Thyroid gland (tissue), 4 donors: ENCODE measurements at places on chromosomes 11 and 22. TPM values are rescaled to one million over a fixed set of nuclear protein-coding genes. Genes with fewer than 3 reads are reported as not detected.
A peak's percentile ranks its signal among the peaks of the same experiment; 100 is the strongest.

GRCh38 chr11:66967670-66968425 is 7.3 kb upstream of the C11orf86 start:
- no peak for DNase-seq

DNA sequence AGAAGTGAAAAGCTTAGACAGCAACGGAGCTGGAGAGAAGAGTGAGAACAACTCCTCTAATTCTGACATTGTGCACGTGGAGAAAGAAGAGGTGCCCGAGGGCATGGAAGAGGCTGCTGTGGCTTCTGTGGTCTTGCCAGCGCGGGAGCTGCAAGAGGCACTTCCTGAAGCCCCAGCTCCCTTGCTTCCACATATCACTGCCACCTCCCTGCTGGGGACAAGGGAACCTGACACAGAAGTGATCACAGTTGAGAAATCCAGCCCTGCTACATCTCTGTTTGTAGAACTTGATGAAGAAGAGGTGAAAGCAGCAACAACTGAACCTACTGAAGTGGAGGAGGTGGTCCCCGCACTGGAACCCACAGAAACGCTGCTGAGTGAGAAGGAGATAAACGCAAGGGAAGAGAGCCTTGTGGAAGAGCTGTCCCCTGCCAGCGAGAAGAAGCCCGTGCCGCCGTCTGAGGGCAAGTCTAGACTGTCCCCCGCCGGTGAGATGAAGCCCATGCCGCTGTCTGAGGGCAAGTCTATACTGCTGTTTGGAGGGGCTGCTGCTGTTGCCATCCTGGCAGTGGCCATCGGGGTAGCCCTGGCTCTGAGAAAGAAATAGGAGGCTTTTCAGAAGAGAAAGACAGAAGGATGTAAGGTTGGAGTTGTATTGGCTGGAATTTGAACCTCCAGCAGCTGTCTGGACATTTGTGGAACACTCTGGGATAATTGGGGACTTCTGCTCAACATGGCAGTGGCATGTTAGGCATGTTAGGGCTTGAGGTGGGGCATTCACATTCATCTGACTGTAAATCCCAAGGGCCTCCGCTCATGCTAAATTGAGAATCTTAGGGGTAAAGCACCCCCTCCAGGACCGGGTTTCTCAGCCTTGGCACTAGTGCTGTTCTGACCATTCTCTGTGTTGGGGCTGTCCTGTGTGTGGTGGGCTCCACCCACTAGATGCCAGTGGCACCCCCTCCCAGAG is 47.1 kb downstream of the BID start:
- no peak for DNase-seq

DNA sequence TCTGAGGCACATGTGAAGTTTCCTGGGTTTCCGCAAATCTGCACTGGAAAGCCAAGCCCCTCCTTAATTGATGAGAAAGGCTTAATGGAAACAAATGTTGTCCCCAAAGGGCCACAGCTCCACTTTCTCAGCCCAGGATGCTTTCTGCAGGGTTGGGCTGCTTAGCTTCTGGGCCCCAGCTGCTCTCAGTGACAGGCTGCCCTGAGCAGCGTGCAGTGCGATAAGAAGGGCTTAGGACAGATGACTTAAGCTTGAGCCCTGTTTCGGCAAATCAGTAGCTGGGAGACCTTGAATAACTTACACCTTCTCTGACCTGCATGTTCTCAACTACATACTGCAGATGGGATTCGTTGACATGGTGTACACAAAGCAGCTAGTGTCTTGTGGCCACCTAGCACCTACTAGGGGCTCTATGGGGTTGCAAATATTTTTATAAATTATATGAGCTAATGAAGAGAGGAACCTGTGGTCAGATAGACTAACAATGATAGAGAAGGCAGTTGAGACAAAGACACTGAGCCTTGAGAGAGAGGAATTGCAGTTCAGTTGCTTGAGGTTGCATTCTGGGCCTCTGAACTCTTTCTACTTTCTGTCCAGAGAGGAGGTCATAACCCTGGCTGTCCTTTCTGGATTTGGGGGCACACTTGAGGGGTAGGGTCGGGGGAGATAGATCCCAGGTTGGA is 11.5 kb downstream of the STX3 start:
- DNase-seq: no peak

DNA sequence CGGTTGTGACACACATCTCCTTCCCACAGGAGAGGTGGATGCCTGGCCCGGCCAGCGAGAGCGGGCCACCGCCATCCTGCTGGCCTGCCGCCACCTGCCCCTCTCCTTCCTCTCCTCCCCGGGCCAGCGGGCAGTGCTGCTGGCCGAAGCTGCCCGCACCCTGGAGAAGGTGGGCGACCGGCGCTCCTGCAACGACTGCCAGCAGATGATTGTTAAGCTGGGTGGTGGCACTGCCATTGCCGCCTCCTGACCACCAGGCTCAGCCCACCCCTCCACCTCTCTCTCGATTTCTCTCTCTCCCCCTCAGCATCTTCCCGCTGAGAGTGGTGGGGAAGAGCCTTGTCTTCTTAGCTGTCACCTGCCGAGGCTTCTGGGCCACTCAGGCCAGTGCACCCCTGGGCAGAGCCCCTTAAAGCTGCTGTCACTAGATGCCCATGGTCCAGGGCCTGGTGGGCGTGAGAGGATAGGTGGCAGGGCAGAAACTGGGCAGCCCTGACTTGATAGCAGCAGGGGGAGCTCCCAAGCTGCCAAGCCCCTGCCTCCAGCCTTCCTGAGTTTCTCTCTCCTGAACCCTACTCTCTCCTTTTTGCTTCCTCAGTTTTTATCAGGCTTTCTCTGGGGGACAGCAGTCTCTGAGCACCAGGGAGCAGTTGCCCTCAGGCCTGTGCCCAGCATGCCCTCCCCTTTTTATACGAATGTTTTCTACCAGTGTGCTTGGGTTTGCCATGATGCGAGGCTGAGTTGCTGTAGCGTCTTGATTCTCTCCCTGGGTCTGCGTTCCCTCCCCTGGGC is 9.3 kb downstream of the SHISA8 start:
- no peak for DNase-seq

GRCh38 chr22:38924347-38924952 is 33.0 kb upstream of the APOBEC3A start:
- peak; percentile 95 for DNase-seq

DNA sequence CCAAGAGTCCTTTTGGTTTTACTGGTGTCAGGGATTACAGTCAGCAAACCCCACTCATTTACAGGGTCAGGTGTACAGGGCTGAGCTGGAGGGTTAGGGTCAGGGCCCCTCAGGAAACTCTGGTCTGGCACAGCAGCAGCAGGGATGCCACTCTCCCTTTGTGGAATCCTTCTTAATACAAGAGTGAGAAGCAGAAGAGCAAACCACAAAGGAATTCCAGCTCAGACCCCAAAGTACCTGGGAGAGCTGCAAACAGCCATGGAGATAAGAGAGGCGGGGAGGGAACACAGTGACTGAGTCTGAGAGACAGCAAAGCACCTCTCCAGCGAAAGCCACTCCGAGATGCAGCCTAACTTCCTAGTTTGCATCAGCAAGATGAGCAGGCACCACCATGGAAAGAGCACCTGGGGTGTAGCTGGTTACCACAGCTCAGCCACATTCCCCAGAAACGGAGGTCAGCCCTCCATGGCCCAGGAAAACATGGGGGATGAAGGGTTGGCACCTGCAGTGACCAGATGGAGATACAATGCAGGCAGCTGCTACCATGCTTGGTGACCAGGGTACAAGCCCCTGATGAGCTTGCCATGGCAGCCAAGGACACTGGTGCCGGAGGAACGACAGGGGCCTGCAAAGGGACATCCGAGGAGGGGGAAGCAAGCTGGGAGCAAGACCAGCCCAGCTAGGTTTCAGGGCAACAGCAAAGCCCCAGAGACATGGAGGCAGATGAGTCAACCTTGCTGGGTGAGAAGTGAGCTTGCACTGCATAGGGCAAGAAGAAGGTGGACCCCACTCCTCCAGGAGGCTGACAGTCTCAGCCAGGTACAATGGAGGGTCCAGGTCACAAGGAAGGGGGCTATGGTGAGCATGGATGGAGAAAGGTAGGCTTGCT is 3.9 kb downstream of the BET1L start:
- no peak for DNase-seq

- DNase-seq: peak; percentile 91
Measured at GRCh38 chr11:9663699-9664275, at the start of gene SWAP70. SWAP70 (plus strand) TSS chr11:9664077; CDS start chr11:9664180, 103 bp downstream.

DNA sequence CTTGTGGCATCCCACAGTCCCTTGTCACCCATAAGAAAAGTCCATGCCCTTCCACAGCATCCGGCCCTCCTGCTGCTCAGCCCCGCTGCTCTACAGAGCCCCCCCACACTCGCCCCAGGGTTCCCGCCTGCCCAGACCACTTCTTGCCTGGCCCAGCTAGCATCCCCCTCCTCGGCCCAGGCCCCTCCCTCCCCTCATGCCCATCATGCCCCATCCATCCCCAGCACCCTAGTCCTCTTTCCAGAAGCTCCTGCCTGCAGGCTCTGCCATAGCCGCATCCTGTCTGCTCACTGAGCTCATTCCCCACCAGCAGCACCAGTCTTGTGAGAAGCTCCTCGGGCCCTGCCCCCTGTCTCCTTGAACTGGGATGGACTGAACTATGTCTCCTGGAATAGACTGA is 54.4 kb downstream of the LINC01488 start:
- DNase-seq: no peak

- DNase-seq: no peak
Measured at GRCh38 chr22:44473580-44473979, 24.5 kb downstream of the RTL6 start.

DNA sequence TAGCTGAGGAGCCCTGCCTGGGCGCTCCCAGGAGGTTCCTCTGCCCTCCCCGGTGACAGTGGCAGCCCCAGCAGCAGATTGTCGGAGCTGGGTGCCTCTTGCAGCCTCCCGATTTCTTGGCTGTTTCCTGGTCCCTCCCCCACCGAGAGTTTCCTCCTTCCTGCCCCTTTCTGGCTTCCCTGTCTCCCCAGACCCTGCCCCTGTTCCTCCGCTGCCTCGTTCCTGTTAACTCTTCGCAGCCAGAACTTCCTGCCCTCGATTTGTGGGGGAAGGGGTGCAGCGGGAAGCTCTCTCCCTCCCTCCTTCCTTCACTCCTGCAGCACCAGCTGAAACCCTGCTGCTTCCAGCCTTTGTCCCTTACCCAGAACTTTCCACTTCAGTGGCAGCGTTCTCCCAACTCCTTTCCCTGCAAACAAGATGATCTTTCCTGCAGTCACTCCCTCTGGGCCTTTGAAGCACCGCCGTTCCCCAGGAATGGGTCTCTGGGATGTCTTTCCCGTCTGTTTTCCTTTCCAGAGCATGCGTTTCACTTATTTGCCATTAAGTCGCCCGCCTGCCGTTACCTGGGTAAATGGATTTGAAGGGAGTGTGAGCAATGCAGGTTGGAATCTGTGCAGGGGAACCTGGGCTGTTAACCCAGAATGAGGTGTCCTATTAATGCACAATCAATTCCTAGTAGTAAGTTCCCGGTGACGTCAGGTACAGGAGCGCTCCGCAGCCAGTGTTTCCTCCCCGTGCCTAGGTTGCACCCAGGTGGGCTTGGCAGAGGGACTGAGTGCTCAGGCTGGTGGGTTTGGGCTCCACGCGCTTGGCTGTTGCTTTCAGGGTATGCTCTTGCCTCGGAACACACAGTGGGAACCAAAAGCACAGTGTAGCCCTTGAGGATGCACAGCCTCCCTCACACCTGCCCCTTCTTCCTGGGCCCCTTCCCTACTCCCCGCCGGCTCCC is 4.3 kb downstream of the GRK2 start:
- no peak for DNase-seq

DNA sequence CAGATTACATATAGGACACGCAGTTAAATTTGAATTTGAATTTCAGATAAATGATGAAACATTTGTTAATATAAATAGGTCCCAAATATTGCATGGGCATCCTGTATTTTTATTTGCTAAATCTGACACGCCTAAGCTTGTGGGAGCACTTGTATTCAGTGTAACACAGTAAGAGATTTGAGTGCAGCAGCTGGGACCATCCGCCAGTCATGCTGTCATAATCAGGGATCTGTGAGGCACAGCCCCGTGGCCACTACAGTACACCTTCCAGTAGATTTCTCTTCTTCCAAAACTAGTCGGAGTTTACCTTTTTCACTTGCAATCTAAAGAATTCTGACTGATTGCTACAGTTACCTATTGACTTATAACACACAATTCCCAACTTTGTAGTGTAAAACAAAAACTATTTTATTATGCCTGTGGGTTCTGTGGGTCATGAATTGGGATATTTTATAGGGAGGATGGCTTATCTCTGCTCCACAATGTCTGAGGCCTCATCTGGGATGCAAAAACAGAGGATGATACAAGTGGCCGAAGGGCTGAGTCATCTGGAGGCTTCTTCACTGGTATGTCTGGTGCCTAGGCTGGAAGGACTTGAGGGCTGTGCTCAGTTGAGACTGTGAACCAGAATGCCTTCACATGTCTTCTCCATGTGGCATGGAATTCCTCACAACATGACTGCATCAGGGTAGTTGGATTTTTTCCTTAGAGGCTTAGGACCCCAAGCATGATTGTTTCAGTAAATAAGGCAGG is 74.1 kb downstream of the PRSS23 start:
- DNase-seq: no peak

DNA sequence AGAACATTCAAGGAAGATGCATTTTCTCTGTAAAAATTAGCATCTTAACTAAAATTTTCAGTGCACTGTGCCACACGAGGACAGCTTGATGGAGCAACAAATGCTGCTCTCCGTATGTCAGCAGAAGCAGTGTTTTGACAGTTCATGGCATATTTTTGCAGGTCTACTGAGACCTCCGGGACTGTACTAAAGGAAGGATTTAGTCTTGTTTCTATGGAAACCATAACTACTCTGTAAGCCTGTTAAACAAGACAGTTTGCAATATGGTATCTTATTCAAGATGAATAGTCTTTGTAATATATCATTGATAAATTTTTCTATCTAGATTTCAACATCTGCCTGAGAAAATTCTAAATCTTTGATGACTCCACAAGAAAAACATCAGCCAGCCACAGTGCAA is 184.0 kb upstream of the GUCY1A2 start:
- DNase-seq: no peak

DNA sequence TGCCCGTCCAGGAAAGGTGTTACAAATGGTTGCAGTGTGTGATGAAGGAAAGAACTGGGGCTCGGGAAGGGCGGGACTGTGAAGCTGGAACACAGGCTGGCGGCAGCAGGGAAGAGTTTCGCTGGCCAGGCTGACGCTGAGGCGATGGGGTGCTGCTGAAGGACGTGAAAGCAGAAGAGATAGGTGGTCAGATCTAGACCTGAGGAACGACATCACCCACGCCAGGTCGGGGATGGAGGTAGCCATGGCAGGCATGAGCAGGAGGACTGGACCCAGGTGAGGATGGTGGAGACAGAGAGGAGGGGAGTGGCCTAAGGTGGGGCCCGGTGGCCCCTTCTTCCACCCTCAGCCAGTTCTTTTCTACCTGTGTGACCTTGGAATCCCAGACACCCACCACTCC is 9.1 kb downstream of the CDC42EP2 start:
- DNase-seq: no peak

RIC3 gene
- total RNA-seq: 41.1 TPM

BTG4 gene
- not detected for total RNA-seq

HDHD5 gene
- total RNA-seq: 37.8 TPM

DKK3 gene
- total RNA-seq: 72.0 TPM

SEPTIN5 gene
- 16.5 TPM for total RNA-seq

GLB1L2 gene
- 30.2 TPM for total RNA-seq
